ENCODE measurements at places on chromosomes 12 and 14.

- DNase-seq: no peak
These were observed 54.9 kb downstream of the HECTD4 start for GRCh38 chr12:112327209-112327938.

GRCh38 chr12:117603316-117604113, 242.1 kb upstream of the NOS1 start:
- DNase-seq: no peak

GRCh38 chr14:71554959-71555612, 377.1 kb upstream of the RGS6 start:
- DNase-seq: no peak

DNA sequence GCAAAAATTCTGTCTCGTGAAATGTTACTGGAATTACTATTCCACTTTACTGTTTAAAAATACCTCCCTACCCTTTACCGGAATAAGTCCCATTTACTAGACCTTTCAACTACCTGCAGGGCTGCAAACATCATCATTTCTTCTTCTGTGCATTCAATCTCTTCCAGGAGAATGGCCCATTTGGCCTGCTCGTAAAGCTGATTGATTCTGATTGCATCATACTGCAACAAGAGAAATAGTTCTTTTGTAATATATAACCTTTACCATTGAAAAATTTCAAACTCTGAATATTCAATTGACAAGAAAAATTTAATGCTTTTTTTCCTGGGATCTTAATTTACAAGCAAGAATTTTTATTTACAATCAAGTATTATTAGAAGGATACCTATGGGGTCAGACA, 72.4 kb downstream of the FERMT2 start:
- no peak for DNase-seq

Measured in NCI-H2081 (cell line).